Activated CD8-positive, alpha-beta memory T cell treated with anti-CD3 and anti-CD28 coated beads for 36 hours (primary cell): ENCODE measurements at places on chromosomes 2 and 18. TPM values are rescaled to one million over a fixed set of nuclear protein-coding genes. Genes with fewer than 3 reads are reported as not detected.

RFX8 gene
- total RNA-seq: not detected

GTF2A1L gene
- total RNA-seq: not detected

CCBE1 gene
- total RNA-seq: not detected

CNGA3 gene
- total RNA-seq: not detected

UGT1A10 gene
- total RNA-seq: not detected

TMEM163 gene
- 0.10 TPM for total RNA-seq

BZW1 gene
- total RNA-seq: 509 TPM

LIMS4 gene
- total RNA-seq: 0.59 TPM

RTP5 gene
- total RNA-seq: 0.11 TPM

SH3BP4 gene
- total RNA-seq: not detected

LHCGR gene
- total RNA-seq: not detected

ALPP gene
- not detected for total RNA-seq

TLX2 gene
- 0.25 TPM for total RNA-seq

DYSF gene
- 5.8 TPM for total RNA-seq

PAX8 gene
- 2.1 TPM for total RNA-seq

C2orf15 gene
- 0.82 TPM for total RNA-seq

LAMA3 gene
- 0.17 TPM for total RNA-seq

FAM124B gene
- not detected for total RNA-seq

CCDC102B gene
- total RNA-seq: 1.4 TPM

CARF gene
- 3.9 TPM for total RNA-seq

IL18R1 gene
- total RNA-seq: 25.1 TPM

FOXI3 gene
- not detected for total RNA-seq

SCYGR8 gene
- not detected for total RNA-seq

ADCYAP1 gene
- not detected for total RNA-seq

ALK gene
- total RNA-seq: not detected

MAP2 gene
- not detected for total RNA-seq

GNAL gene
- total RNA-seq: 0.17 TPM

ZSCAN30 gene
- 11.3 TPM for total RNA-seq

VWA3B gene
- not detected for total RNA-seq

TRIM43 gene
- total RNA-seq: not detected

PKDCC gene
- 0.13 TPM for total RNA-seq

CAPN14 gene
- 0.29 TPM for total RNA-seq

KCNG2 gene
- total RNA-seq: not detected

SDC1 gene
- total RNA-seq: 0.19 TPM

RAMP1 gene
- 0.63 TPM for total RNA-seq

EIF2B4 gene
- 43.6 TPM for total RNA-seq

UPP2 gene
- not detected for total RNA-seq

CROCC2 gene
- total RNA-seq: not detected

GLI2 gene
- total RNA-seq: not detected

ALPI gene
- total RNA-seq: not detected

SPEG gene
- total RNA-seq: 0.95 TPM

SLC5A7 gene
- total RNA-seq: not detected

DYNAP gene
- total RNA-seq: not detected

RGPD4 gene
- total RNA-seq: 0.67 TPM

KIF5C gene
- 25.4 TPM for total RNA-seq

CASP10 gene
- total RNA-seq: 9.9 TPM

ARHGEF4 gene
- total RNA-seq: 0.63 TPM

FEV gene
- not detected for total RNA-seq

FAP gene
- total RNA-seq: not detected

GRHL1 gene
- total RNA-seq: 0.38 TPM

STPG4 gene
- 0.23 TPM for total RNA-seq

ANKRD30B gene
- total RNA-seq: not detected

DCDC2C gene
- total RNA-seq: not detected
